ENCODE measurements at places on chromosomes 2 and 18.

DNA sequence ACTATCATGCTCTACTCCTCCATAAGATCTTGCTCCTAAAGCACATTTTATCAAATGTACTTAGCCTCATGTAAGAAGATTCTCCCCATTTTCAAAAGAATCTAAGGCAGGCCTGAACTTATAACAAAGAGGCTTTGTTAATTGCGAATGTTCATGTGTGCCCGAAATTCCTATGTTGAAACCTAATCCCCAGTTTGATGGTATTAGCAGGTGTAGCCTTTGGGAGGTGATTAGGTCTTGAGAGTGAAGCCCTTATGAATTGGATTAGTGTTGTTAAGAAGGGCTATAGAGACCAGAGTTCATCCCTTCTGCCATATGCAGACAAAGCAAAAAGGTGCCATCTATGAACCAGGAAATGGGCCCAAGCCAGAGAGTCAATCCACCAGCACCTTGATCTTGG, 234.5 kb downstream of the PAX3 start:
- no peak for DNase-seq

- DNase-seq: no peak
Observed at GRCh38 chr2:60806595-60806987, 50.5 kb downstream of the PAPOLG start.

DNA sequence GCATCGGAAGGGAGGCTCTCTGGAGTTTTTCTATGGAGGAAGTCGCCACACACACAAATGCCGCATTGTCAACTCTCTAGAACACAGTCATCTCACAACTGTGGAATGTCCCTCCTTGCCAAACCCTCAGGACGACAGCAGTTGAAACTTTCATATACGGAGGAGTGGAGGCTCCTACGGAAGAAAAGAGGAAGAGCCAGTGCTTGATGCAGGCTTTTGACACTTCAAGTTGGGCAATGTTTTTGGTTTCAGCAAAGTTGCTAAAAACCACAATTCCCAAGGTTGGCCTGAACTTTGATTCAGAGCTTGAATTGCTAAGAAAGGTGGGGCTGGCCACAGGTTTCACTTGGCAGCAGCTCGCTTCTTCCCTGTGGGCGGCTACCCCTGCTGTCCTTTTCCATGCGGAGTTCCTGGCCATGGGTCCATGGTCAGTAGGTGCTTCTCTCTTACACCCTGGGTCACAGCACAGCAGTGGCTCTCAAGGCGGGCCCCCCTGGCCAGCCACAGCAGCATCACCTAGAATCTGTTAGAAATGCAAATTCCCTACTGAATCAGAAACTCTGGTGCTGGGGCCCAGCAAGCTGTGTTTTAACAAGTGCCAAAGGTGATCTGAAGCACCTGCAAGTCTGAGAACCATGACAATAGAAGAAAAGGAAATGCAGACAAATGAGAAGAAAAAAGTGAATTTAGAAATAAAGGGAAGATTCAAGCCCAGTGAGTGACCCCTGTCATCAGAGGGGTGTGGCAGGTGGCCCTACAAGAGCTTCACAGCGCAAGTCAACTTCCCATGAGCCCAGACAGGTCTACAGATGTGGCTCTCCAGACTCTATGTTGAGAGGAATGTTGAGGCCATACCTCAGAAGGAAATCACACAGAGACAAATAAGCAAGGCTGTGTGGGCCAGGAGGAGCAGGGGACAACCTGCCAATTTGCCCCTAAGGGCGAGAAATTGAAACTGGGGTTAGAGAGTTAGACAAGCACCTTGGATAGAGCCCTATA, 856.4 kb downstream of the RNF144A start:
- DNase-seq: peak; percentile 33

GRCh38 chr18:35511428-35511827, 13.7 kb upstream of the INO80C start:
- DNase-seq: no peak

DNA sequence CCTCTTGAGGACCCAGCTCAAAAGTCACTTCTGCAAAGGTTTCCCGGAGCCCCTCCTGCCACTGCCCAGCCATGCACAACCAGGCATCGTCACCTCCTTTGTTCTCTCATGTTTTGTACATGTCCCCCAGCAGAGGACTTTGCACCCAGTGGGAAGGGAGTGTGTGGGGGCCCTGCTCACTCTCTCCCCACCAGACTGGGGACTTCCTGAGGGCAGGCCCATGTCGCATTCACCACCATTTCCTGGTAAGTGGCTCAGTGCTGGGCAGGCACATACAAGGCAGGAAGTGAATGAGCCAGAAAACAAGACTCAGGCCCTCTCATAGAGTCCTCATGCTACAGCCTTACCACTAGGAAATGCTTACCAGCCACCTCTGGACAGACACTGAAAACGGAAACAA, 18.9 kb downstream of the MRPL35 start:
- no peak for DNase-seq

- DNase-seq: no peak
Observed at GRCh38 chr2:60492548-60492947, 60.9 kb downstream of the BCL11A start.

DNA sequence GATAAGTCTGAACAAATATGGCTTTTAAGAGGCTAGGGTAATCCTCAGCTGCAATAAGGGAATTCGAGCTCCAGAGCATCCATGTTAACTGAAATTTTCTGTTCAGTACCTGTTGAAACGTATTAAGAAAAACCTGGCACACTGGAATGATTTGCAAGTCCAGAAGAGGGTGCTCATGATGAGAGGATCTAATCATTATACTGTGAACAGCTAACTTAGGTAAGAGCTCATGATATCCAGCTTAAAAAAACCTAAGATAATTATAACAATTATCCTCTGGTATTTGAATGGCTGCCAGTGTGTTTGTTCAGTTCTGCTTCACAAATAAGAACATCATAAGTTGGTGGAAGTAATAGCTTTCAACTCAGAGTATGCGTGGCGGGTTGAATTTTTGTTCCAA, 1118.3 kb upstream of the DDX18 start:
- DNase-seq: no peak

GRCh38 chr2:147989102-147989501, 31.4 kb downstream of the ORC4 start:
- no peak for DNase-seq

GRCh38 chr18:28153485-28154065, 23.4 kb downstream of the CDH2 start:
- no peak for DNase-seq

GRCh38 chr2:71799013-71799575, 345.7 kb downstream of the DYSF start:
- DNase-seq: no peak

DNA sequence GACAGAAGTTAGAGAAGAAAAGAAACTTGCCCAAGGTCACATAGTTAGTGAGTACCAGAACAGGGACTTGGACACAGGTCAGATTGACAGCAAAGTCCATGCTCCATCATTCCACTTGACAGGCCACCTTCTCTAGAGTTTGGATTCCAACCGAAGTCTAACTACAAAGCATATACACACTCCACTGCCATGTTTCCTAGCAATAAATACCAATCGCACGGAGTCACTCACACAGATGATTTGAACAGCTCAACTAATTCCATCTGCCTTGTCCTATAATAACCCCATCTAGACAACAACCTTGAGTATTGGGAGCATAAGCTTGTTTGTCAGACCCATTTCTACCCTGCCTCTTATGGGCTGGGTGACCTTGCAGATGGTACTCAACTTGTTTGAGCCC, 334.6 kb upstream of the MGAT5 start:
- no peak for DNase-seq

GRCh38 chr2:143745060-143745459, 615.8 kb downstream of the ARHGAP15 start:
- DNase-seq: no peak

DNA sequence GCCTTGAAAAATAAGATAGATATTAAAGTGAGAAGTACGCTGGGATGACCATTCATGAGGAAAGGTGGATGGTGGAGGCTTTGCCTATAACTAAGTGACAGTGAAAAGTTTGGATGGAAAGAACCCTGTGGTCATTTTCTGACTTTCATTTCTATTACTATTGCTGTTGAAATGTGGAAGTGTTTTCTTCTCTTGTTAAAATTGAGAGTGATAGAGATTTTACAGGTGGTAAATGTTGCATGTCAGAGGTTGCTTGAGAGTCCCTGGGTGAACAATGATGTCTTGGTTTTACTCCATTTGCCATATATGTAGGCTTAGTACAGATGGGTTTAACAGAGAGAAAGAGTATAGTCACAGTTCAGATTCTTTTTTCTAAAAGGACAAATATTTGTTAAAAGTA, 18.4 kb downstream of the NCOA1 start:
- DNase-seq: no peak

GRCh38 chr2:176813621-176814049, 399.0 kb upstream of the HNRNPA3 start:
- DNase-seq: no peak

- DNase-seq: no peak
Observed at GRCh38 chr2:15069149-15069548, 436.6 kb downstream of the LRATD1 start.

DNA sequence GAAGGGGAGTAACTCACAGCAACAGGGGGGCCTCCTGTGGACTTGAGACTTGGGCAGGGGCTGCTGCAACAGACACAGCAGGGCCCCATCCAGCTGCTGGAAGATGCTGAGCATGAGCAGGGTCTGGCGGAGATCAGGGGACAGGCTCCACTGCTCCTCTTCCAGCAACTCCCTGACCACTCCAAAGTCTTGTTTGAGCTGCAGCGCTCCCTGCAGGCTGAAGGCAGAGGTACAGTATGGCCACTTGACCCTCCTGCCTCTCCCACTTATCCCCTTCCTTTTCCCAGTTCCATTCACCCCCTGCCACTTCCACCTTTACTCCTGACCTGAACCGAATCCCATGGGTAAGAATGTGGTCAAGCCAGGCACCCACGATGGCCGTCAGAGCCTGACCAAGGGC, 2.4 kb upstream of the MRPL53 start:
- no peak for DNase-seq

DNA sequence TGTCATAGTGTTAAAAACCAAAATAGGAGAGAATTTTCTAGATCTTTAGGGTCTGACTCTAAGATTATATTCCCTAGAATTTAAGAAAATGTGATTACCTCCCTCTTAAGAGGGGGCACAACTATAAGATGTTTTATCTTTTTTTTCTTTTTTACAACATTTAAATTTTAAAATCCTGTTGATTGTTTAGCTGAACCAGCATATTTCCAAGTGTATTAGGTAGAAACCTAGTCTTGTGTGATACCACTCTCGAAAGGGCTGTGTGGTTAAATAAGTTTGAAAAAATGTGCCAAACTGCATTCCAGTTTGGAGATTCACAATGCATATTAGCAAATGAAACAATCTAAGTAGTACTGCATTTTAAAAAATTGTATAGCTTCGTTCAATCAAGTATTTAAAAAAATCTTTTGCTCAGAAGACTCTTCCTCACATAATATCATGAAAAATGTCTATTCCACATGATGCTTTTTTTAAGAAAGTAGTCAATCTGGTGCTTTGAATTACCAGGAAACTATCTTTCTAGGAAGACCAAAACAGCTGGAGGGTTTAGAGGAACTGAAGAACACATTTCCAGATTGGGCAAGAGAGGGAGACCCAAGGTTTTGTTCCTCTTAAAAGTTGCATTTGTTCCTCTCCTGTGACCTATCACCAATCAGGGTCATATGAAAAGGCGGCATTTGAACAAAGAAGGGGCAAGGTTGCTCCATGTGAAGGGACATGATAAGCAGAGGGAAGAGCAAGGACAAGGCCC, 98.8 kb downstream of the DPP4 start:
- DNase-seq: no peak

GRCh38 chr18:12855916-12856315, 28.1 kb downstream of the PTPN2 start:
- no peak for DNase-seq

DNA sequence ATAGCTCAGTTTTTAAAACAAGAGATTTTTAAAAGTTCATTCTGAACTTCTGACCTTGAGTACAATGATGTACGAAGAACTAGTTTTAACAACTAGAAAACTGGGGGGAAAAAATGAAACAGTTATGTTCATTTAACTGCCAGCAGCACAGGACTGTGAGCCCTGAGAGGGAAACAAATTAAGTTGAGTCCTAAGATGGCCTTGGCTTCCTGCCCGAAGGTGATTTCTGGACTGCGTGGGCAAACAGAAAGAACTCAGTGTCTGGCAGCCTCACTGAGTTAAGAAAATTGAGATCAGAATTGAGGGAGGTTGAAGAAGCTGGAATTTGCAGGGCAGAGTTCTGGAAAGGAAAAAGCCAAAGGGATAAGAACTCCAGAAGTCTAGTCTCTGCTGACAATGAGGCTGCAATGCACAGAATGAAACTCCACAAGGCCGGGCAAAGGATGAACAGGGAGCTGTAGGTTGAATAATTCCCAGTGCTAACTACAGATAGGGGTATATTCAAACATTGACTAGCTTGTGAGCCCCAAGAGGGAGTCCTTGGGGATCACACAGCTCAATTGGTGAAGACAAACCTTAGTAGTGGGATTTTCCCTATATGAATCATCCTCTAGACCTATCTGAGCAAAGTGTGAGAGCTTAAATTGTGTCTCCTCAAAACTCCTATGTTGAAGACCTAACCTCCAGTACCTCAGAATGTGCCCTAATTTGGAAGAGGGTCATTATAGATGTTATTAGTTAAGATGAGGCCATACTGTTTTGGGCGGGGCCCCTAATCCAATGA, 13.1 kb upstream of the CRACDL start:
- no peak for DNase-seq

- no peak for DNase-seq
Observed at GRCh38 chr2:157251932-157252331, 5.6 kb upstream of the GALNT5 start.

- no peak for DNase-seq
Observed at GRCh38 chr2:18096836-18097405, 218.5 kb downstream of the KCNS3 start.

DNA sequence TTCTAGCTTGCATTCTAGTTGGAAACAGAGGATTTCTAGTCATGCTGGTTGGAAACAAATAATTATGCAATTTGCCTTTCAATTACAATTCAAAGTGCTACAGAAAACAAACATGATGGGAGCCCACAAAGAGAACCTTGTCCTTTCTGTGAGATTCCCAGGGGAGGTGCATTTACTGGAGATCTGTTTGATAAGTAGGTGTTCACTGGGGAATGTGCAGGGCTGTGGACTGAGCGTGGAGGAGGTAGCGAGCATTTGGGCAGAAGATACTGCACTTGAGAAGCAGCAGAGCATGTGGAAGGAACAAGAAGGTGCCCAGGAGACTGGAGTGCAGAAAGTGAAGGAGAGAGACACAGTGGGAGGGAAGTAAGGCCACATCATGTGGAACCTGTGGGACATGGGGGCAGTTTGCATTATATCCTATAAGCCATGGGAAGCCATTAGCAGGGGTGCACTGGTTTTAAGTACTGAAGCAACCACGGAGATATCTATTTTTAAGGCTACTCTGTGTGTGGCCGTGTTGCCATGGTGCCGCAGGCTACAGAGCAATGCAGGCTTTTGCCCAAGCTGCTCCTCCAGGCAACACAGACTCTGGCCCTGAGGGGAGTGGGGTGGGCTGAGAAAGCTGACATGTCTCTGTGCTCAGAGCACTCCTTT, 154.0 kb downstream of the ANTXR1 start:
- no peak for DNase-seq

- DNase-seq: no peak
Observed at GRCh38 chr2:237450583-237450982, 36.5 kb upstream of the MLPH start.

DNA sequence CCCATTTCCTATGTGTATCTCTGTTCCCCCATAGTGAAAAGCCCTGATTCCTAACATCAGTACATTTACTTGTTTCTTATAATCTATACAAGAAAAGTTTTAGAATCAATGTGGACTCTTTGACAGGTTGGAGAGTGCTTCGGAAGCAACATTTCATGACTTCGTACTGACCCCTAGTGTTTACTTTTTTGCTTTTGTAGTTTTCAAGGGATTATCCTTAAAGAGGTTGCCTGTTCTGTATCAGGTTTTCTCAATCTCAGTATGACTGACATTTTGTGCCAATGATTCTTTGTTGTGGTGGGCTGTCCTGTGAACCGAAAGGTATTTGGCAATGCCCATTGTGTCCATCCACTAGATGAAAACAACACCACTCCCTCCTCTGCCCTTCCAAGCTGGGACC, 43.3 kb upstream of the SERPINB2 start:
- DNase-seq: no peak
